CD4-positive, alpha-beta T cell (primary cell): ENCODE measurements at places on chromosomes 6 and 20.

DNA sequence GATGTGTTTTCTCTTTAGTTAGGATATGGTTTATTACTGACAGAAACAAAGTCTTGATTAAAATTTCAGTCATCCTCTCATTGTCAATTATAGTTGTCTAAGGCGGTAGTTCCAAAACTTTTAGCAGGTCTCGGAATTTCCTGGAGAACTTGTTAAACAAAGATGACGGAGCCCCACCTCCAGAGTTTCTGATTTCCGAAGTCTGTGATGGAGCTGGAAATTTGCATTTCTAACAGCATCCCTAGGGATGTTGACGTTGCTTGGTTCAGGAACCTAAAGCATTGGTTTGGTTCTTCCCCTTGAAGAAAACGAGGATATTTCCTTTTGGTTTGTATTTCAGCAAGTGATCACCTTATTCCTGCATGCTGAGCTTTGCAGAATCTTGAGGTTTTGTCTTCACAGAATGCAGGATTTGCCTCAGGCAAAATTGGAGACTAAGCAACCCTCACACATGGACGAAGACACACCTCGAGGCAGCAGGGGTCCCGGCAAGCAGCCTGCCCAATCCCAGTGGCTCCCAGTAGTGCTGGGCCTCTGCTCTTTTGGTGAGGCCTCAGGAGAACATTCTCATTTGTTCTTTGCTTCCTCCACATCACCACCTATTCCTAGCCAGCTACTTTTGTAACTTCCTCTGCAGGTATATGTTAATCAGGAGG, 187.1 kb upstream of the PHACTR1 start:
- no peak for DNase-seq
- no peaks in the 10 kb centered on the region for H3K36me3 ChIP-seq
- no peaks in the 10 kb centered on the region for H3K4me1 ChIP-seq
- no peak overlapping the region for H3K4me3 ChIP-seq
- no peak overlapping the region for H3K27ac ChIP-seq

DNA sequence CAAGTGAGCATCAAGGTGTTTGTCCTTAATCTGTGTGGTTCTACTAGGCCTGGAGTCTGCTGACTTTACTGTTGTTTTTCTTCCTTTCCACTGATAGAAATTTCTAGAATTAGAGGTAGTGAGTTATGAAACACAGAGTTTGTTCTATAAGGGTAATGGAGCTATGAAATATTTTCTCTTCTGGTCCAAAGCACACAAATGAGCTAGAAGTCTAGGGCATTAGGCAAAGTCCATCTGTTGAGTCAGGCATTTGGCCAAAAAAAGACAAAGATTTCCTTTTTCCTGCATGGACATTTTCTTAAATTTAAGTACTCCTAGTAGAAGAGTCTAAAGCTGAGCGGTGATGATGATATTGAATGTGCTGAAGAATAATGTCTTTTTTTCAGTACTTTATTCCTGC, 174.3 kb upstream of the STXBP5 start:
- no peak overlapping the region for H3K27ac ChIP-seq
- H3K4me3 ChIP-seq: no peak overlapping the region
- no peaks in the 10 kb centered on the region for H3K4me1 ChIP-seq
- no peaks in the 10 kb centered on the region for H3K27me3 ChIP-seq
- DNase-seq: no peak

DNA sequence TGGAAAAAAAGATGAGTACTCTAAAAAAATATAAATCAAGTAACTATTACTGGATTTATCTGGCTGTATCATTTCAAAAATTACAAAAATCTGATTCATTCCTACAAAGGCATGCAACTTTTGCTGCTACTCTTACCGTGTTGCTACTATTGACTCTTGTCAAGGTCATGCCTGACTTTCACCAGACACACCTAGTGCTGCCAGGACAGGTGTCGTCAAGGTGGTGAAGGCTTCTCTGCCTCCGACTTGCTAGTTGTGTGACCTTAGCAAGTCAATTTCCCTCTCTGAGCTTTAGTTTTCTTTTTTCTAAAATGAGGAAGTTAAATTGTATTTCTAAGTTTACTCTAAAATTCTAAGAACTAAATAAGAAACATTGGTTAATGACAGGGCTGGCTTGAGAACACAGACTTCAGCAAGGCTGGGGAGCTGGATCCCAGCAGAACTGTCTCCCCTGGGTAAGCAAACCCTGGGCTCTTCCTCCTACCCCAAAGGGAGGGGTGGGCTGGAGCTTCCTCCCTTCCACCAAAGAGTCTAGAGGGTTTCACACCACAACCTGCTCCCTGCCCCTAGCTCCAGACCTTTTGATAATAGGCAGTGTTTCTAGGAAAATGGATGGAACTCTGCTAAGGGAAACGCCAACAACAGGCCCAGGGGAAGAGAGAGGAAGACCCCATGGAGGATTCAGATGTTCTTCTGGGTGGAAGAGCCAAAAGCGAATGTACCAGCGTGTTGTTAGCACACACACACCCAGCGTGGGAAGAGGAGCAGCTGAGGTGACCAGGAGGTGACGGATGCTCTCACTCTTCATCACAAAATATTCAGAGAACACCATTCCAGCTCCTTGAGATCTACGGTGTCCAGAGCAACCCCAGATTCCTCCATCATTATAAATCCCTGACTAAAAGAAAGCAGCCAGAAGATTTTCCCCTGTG, 47.9 kb upstream of the CITED2 start:
- no peaks in the 10 kb centered on the region for H3K27me3 ChIP-seq
- no peak overlapping the region for H3K4me3 ChIP-seq
- H3K36me3 ChIP-seq: no peaks in the 10 kb centered on the region
- H3K4me1 ChIP-seq: no peaks in the 10 kb centered on the region

GRCh38 chr20:61797200-61797599, 268.5 kb downstream of the TAF4 start:
- no peak overlapping the region for H3K27ac ChIP-seq
- no peaks in the 10 kb centered on the region for H3K4me1 ChIP-seq
- H3K4me3 ChIP-seq: no peak overlapping the region
- DNase-seq: no peak
- no peaks in the 10 kb centered on the region for H3K36me3 ChIP-seq

DNA sequence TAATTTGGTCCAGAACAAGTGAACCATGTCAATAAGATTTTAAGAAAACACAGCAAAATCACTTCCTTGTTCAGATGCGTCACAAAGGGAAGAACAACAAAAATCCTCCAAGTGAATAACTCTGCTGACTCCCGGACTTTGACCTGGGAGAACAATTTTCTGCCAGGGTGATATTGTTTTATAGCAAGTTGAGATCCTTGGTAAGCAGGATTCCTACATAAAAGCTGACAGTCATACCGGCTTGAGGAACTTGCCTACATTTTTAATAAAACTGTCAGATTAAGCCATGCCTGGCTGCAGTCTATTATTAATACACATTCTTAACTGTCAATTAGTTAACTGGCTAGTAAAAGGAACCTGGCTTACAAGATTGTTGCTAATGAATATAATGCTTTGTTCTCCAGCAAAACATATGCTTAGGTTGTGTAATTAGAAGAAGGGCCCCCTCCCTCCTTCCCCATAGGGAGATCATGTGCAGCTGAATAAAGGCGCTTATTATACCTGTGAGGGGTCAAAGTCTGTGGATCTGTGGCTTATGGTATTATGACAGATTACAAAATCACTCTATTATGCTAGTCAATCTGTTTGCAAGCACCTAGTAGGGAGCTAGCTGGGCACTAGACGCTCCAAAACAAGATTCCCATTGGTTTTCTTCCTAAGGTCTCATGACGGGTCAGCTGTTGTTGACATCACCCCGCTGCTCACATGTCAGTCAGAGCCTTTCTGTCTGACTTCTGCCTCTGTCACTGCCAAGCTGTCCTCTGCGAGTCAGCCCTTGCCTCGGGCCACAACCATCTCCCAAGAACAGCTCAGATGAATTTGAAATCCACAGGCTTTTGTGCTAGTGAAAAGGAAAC, 44.6 kb upstream of the SEC63 start:
- H3K36me3 ChIP-seq: no peaks in the 10 kb centered on the region
- no peak overlapping the region for H3K4me3 ChIP-seq
- H3K27me3 ChIP-seq: no peaks in the 10 kb centered on the region

DNA sequence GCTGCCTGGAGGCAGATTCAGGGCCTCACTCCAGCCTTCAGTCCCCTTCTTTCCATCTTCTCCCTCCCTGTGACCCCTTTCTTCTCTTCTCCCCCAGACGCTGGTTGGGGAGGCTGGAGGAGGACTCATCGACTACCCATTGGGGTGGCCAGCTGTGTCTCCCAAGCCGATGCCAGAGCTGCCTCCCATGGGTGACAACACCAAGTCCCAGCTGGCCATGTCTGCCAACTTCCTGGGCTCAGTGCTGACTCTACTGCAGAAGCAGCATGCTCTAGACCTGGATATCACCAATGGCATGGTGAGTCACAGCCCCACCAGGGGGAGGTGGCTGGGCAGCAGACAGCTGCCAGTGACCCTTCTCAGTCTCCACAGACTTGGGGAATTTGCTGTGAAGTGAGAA, 12.9 kb downstream of the BPIFB4 start:
- H3K27me3 ChIP-seq: no peaks in the 10 kb centered on the region
- no peak for DNase-seq
- H3K36me3 ChIP-seq: no peaks in the 10 kb centered on the region
- H3K4me1 ChIP-seq: peaks cover 6% of the 10 kb centered on the region
- no peak overlapping the region for H3K4me3 ChIP-seq

DNA sequence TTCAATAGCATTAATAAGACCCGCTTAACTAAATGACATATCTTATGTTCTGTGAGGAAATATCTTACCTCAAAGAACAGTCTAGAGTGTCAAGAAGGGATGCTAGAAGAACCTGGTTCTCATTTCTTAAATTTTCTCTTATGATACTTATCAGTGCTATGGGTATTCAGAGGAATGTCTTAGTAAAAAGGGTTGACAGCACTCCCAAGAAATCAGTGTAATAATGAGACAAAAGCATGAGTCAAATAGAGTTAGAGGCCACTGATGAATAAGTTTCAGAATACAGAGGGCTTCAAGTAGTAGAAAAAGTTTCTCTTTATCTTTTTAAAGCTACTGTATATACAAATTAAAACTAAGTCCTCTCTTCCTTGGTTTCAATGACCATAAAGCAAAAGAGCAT, 242.8 kb downstream of the GJA1 start:
- no peak overlapping the region for H3K27ac ChIP-seq
- H3K36me3 ChIP-seq: no peaks in the 10 kb centered on the region
- H3K4me3 ChIP-seq: no peak overlapping the region

- no peak overlapping the region for H3K27ac ChIP-seq
- no peak overlapping the region for H3K4me3 ChIP-seq
- peaks cover 40% of the 10 kb centered on the region for H3K36me3 ChIP-seq
- DNase-seq: no peak
Measured at GRCh38 chr6:75643173-75643572, 41.5 kb downstream of the SENP6 start.

GRCh38 chr6:45929421-45930361, 86.0 kb downstream of the CLIC5 start:
- no peaks in the 10 kb centered on the region for H3K27me3 ChIP-seq
- H3K4me3 ChIP-seq: no peak overlapping the region
- no peak overlapping the region for H3K27ac ChIP-seq
- H3K4me1 ChIP-seq: no peaks in the 10 kb centered on the region

DNA sequence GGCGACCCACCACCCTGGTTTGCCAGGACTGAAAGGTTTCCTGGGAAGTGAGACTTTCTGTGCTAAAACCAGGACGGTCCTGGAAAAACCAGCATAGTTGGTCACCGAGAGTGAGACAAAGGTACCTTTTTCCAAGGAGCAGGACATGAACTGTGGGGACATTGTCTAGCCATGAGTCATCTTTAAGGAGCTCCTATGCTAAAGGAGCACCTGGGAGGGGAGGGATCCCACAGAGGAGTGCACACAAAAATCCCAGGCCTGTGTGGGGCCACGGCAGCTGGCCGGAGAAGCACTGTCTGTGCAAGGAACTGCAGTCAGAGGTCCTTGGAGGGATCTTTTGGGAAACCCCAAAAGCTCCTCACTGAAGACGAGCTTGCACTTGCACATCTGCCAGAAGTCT, 109.1 kb upstream of the PLEKHG1 start:
- H3K27me3 ChIP-seq: no peaks in the 10 kb centered on the region
- peaks cover 24% of the 10 kb centered on the region for H3K4me1 ChIP-seq
- no peak overlapping the region for H3K4me3 ChIP-seq
- no peak for DNase-seq

DNA sequence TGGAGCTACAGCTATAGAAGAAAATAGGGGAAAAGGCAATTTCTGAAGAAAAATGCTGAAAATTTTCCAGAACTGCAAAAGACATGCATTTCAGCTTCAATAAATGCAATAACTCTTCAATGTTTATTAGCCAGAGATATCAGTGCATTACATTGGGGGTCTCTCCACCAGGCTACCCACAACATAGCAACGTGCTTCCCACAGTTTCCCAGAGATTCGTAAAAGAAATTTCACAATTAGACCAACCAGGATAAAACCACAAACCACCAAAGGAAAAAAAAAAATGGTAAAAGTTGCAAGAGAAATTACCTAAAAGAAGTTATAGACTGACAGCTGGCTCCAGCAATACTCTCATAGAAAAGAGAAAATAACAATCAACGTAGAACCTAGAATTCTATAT, 16.0 kb downstream of the LY86 start:
- H3K4me3 ChIP-seq: no peak overlapping the region
- no peak for DNase-seq
- peaks cover 10% of the 10 kb centered on the region for H3K4me1 ChIP-seq
- no peaks in the 10 kb centered on the region for H3K27me3 ChIP-seq

DNA sequence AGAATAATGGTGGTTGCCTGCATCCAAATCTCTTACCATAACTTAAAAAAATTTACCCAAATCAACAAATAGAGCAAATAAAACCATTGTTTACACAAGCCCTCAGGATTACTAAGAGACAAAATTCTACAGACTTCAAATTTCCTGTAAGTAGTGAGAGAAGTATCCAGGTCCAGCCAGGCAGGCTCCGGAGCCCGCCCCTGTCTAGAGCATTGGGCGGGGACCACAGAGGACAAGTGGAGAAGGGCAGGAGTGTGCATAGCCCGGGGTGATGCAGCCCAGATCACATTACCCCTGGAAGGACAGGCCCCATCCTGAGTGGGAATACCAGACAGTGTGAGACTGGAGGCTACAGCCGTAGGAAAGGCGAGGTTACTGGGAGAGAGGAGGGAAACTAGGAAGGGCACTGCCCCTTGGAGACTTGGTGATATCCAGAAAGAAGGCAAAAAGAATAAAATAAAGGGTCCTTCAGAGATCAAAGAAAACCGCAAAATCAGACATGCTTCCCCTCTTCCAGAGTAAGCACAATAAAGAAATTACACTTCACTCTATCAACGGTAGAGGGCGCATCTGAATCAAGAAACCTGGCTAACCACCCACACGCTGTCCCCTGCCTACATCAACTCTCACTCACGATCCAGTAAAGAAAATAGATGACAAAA, 26.6 kb downstream of the RIN2 start:
- H3K27me3 ChIP-seq: no peaks in the 10 kb centered on the region
- H3K4me1 ChIP-seq: no peaks in the 10 kb centered on the region
- no peak overlapping the region for H3K4me3 ChIP-seq
- H3K36me3 ChIP-seq: no peaks in the 10 kb centered on the region
- DNase-seq: no peak
- no peak overlapping the region for H3K27ac ChIP-seq
